ENCODE measurements at places on chromosomes 6 and 20. TPM values are rescaled to one million over a fixed set of nuclear protein-coding genes. Genes with fewer than 3 reads are reported as not detected.
A peak's percentile ranks its signal among the peaks of the same experiment; 100 is the strongest.

DNA sequence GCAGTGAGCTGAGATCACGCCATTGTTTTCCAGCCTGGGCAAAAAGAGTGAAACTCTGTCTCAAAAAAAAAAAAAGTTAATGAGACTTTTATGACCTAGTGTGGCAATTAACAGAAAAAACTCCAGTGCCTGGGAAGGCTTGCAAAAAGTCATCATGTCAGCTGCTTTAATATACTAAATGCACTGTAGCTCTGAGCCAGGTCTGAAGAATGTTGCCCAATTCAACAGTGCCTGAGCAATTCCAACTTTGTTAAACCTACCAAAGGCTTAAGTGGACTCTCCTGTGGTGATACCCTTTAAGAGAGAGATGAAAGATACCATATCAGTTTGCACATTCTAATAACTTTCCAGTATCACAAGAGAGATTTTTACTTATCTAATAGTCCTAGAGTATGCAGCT, 6.5 kb upstream of the ROS1 start:
- DNase-seq, result no peak

GRCh38 chr6:2952557-2953095, 18.7 kb downstream of the SERPINB6 start:
- no peak for DNase-seq

GRCh38 chr20:32064667-32065066, 12.6 kb downstream of the HCK start:
- DNase-seq, result no peak

DNA sequence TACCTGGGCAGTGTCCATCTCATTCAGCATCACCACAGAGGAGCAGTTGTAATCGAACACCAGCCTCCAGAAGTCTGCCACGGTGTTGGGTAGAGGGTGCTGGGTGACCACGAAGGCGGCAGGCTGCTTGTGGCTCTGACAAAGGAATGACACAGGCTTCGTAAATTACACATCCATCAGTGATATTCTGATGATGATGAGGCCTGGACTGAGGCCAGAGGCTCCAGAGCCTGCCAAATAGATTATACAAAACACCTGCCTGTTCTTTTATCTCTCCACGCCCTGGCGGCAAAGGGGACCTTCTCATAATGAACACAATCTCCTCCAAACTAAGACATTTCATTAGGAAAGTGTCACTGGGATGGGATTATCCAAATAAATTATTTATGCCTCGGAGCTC, 480.2 kb upstream of the CHD6 start:
- no peak for DNase-seq

GRCh38 chr20:59738851-59739250, 134.5 kb downstream of the PHACTR3 start:
- no peak for DNase-seq

DNA sequence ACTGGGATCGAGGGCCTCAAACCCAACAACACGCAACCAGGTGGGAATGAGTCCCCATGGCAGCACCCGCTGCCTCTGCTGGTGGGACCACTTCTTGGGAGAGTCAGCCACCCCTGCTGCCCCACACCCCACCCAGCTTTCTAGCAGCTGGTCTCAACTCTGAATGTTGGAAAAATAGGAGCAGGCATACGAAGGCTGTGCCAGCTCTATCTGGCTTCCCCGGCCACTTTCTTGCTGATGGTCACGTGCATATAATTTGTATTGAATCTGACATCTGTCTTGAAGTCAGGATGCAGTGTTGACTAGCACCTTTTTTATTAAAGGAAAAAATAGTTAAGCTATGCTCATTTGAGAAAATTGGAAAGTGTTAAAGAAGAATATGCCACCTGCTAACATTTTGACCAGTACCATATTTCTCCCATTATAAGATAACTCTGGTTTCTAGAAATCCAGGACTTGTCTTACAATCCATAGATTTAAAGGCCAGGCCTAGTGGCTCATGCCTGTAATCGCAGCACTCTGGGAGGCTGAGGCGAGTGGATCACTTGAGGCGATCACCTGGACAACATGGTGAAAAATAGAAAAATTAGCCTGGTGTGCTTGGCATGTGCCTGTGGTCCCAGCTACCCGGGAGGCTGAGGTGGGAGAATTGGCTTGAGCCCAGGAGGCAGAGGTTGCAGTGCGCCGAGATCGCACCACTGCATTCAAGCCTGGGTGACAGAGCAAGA, 26.9 kb upstream of the MAPRE1 start:
- no peak for DNase-seq

DNA sequence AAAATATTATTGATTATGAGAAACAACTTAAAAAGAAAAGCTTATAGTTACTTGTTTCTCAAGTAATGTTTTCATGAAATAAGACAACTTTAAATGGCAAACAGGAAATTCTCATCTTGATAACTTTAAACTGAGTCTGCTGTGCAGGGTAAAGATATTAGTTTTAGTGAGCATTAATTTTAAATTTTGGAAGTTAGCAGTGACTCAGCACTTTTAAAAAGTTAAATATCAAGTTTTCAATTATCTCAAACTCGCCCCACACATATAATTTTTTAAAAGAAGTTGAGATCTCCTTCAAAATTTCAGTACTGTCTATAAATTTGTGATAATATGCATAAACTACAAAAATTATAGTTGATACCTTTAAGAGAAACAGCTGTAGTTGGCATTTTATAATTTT, 337.3 kb upstream of the NT5E start:
- no peak for DNase-seq

GRCh38 chr20:32970973-32971300, 33.3 kb downstream of the SUN5 start:
- DNase-seq, result no peak

GRCh38 chr20:34675993-34676641, 775 bp downstream of the PIGU start:
- DNase-seq, result no peak

- DNase-seq, result peak; percentile 44
These were observed 2.6 kb downstream of the PRSS35 start for GRCh38 chr6:83514866-83515466.

DNA sequence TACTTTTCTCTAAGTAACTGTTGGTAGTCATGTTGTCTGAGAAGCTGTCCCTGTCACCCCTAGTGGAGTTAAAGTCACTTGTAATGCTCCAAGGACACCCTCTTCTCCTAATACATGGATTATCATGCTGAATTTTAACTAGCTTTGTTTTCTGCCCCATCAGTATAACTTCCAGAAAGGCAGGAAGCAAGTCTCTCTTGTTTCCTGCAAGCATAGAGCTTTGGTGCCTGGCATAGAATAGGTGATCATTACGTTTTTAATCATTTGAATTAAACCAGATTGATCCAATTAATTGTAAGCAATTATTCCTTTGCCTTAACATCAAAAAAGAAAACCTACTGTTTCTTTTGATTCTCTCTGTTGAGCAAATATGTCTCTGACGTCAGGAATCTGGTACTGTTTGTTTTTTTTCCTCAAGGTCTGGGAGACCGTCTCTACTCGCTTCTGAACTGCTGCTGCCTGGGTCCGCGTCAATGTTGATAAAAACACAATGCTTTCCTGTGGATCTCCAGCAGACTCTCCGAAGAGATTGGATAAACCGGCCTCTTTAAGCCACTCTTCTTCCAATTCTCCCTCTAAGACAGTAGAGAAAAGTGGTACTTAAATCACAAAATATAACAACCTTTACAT, 71.8 kb downstream of the ARHGAP18 start:
- no peak for DNase-seq

GRCh38 chr20:22773344-22773743, 189.0 kb upstream of the FOXA2 start:
- no peak for DNase-seq

ADGB gene
- polyA plus RNA-seq, result not detected

SIRPG gene
- polyA plus RNA-seq, result 5.5 TPM

Measured in immature natural killer cell (primary cell).